RCC 7860 (cell line): ENCODE measurements at places on chromosomes 3 and 15.

DNA sequence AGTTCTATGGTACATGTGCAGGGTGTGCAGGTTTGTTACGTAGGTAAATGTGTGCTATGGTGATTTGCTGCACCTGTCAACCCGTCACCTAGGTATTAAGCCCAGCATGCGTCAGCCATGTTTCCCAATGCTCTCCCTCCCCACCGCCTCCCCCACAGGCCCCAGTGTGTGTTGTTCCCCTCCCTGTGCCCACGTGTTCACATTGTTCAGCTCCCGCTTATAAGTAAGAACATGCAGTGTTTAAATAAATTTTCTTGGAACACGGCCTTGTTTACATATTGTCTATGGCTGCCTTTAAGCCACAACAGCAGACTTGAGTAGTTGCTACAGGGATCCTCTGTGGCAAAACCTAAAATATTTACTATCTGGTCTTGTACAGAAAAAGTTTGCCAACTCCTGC lies 41.3 kb upstream of the CORO2B start:
- DNase-seq, result no peak

DNA sequence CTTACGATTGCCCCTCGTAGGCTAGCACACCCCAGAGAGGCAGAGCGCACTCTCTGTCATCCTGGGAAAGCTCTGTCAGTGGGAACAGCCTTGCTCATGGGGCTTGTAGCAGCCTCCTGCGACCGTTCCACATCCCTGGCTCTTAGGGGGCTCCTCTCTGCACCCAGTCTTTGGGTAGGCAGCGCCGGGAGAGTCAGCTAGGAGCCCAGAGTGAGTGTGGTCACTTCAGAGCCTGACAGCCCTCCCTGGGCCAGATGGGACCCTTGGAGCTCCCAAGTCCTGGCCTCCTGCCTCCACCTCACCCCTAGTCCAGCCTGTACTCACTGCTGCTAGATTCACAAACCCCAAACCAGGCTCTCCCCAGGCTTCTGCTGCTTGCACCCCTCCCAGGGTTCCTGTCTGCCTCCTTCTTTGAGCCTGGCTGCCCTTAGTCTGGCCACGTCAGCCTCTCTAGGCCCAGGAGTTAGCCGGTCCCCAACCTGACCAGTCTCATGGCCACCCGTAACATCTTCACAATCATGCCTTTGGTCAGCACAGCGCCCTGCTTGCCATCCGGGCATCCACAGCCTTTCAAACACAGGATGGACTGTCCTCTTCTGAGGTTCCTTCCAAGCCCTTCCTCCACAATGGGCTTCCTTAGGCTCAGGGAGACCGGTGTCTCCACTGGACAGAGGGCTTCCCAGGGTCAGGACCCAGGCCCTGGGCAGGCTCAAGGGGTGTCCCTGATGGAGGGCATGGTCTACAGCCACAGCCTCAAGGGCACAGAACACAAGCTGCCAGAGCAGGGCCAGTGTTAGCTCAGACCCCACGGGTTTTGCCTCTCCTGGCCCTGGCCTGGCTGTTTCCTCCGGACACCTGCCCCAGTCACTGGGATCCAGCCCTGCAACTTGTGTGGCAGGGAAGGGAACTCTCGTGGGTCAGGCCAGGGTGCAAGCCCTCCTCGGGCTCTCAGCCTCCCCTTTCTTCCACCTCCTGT lies 4.6 kb downstream of the ACSBG1 start:
- DNase-seq, result no peak

GRCh38 chr3:154779571-154779970 lies 300.5 kb upstream of the MME start:
- peak; percentile 41 for DNase-seq

DNA sequence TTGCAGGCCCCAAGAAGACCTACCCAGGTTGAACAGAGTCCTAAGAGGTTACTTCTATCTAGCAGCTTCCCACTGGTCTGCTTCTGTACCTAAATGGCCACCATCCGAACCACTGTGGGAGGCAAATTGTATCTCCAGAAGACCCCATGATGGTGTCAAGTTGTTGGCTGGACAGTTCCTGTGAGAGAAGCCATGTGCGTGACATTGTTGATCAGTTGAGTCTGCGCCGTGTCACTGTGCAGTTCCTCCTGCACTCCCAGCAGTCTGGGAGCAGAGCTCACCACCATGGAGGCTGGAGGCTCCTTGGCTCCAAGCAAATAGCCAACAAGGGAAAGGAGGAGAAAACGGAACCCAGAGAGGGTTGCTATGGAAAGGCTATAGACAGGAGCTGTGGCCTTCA lies 7.5 kb upstream of the CYP1A1 start:
- DNase-seq, result no peak

GRCh38 chr3:195397524-195397923 lies 45.3 kb downstream of the ACAP2 start:
- no peak for DNase-seq

- peak; percentile 14 for DNase-seq
These were observed 711 bp downstream of the XXYLT1 start for GRCh38 chr3:195270079-195270816.

DNA sequence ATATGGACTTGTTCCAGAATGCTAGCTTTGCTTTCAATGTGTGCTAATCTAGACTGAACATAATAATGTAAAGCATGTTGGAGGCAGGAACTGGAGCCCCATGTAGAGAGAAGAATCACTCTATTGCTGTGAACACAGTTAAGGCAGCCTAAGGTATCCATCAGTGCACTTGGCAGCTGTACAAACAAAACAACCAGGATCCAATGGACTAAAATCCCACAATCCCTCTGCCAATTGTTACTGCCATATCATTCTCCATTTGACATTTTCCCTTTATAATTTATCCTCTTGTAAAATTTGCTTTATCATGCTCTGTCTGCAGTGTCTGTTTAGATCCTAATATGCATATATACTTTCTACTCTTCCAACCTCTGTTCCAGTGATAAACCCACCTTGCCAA lies 756.8 kb upstream of the LMCD1 start:
- DNase-seq, result no peak

GRCh38 chr3:108157273-108157672 lies 65.0 kb downstream of the IFT57 start:
- DNase-seq, result no peak

DNA sequence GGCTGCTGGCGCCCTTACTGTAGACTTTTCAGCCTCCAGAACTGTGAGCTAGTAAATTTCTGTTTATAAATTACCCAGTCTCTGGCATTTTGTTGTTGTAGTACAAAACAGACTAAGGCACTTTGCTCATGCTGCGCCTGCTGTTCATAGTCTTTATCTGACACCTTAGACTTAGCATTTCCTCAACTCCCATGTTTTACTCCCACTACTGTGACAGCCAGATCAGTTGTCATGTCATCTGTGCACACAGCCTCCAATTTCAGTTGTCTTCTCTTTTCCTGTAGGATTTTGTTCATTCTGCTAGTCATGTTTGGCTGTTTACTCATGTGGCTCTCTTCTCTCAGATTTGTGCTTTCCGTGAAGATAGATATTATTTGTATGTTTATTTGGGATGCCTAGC lies 62.0 kb downstream of the TCF12 start:
- DNase-seq, result no peak

DNA sequence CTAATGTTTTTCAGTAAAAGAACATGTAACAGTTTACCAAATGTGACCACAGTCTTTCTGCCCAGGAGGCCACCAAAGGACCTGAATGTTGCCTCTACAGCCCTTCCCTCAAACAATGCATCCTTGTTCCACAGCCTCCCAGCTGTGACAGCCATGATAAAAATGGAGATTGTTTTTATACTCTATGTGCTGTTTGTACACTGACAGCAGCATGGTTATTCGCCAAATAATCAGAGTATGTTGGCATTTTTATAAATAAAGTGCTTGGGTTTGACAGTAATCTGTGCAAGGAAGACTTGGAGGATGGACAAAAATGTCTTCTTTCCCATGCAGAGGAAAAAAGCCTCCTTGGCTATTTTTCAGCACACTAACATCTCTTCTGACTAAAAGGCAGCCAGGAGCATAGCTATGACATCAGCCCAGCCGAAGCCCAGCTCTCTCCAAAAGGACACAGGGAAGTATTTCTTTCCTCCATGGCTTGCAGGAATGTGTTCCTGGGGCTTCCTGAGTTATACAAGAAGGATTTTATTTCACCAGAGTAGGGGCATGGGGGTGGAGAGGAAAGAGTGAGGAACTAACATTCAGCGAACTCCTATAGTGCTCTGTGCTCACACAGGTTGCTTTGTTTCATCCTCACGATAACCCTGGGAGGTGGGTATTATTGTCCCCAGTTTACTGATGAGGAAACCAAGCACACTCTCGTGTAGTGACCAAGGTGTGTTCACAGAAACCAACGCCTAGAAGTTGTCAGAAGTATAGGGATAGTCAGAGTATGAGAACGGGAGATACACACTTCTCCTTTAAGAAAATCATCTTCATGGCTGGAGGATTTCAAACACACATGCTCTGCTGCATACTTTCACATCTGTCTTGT lies 339.7 kb downstream of the MECOM start:
- DNase-seq, result no peak

GRCh38 chr3:158976966-158977365 lies 175.1 kb downstream of the MFSD1 start:
- no peak for DNase-seq

GRCh38 chr15:89857673-89858072 lies 36.1 kb downstream of the AP3S2 start:
- DNase-seq, result peak; percentile 84

- no peak for DNase-seq
These were observed 1055.2 kb downstream of the IGSF11 start for GRCh38 chr3:117979466-117979865.

- no peak for DNase-seq
These were observed 57.2 kb upstream of the TIPARP start for GRCh38 chr3:156617145-156617544.

DNA sequence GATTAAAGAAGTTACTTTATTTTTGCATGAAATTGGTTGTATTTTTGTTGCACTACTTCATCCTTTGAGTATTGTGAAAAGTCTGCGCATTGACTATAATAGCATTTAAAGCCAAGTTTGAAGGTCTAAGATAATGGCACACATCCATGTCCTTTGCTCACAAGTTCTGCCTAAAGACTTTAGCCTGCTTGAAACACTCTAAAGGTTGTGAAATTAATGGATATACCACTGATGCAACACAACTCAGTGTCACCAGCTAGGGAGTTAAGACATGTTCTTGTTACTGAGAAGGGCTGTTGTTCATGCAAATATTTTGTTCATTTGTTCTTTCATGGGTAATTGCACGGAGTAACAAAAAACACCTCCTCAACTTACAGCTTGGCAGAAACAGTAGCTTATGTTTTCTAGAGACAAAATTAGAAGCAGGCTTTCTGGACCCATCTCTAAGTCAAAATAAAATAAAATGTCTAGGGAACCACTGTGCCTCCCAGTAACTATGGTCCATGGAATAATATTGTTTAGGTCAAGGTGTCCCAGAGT lies 83.9 kb downstream of the PPARG start:
- DNase-seq, result no peak

DNA sequence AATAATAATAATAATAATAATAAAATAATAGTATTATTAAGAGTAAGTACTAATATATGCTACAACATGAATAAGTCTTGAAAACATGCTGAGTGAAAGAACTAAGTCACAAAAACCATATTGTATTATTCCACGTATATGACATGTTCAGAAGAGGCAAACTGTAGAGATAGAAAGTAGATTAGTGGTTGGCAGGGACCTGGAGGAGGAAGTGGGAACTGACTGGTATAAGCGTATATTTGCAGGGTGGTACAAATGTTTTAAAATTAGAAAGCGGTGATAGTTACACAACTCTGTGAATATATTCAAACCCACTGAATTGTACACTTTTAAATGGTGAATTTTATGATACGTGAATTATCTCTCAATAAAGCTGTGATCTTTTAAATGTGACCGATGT lies 32.8 kb downstream of the LRRK1 start:
- DNase-seq, result no peak

DNA sequence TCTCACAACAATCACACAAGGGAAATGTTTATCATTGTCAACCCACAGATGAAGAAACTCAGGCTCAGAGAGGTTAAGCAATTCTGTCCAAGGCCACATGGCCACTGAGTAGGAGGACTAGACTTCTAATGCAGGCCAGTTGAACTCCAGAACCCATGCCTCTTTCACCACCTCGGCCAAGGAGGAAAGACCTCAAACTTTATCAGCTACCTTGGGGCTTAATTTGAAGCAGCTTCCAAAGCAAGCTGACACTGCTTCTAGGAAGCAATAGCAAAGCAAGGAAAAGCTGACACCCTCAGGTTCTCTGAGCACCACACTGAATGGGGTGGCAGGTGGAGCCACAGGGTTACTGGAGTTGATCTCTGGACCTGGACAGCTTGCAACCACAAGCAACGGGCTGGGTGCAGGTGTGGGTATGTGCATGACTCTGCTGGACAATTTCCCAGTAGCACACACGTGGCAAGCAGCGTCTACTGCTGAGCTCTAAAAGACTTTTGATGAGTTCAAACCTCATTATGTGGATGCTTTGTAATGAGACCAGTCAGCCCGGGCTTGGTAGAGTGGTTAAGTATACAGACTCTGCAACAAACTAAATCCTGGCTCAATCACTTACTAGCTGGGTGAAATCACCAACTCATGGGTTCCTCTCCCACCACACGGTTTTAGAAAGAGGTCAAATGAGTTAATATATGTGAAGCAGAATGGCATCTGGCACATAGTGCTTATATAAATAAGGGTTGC lies 23.1 kb downstream of the CCNL1 start:
- DNase-seq, result peak; percentile 49

- no peak for DNase-seq
These were observed 140.6 kb upstream of the TBC1D5 start for GRCh38 chr3:17882981-17883380.

GRCh38 chr15:35481992-35482391 lies 64.0 kb downstream of the DPH6 start:
- DNase-seq, result peak; percentile 68

- DNase-seq, result no peak
These were observed 952.8 kb downstream of the ROBO1 start for GRCh38 chr3:78814893-78815562.

DNA sequence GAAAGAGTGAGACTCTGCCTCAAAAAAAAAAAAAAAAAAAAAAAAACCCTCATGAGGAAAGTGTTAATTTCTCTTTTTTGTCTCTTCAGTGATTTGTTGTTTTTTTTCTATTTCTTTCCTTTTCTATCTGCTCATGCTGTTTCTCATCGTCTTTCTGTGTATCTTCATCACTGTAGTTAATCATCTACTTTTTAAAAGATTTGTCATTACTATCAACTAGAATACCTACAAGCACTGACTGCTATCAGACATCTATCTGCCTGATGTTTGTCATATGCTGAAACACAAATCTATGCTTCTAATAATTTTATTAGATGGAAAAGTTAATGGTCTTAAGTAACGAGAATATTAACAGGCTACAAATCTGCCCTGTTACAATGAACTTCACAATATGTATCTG lies 26.8 kb downstream of the CCDC14 start:
- no peak for DNase-seq
